Osteocyte (in vitro differentiated cells): ENCODE measurements at places on chromosomes 2 and 18. TPM values are rescaled to one million over a fixed set of nuclear protein-coding genes. Genes with fewer than 3 reads are reported as not detected.

POTEJ gene
- total RNA-seq: not detected in 2 replicates

SPAG16 gene
- total RNA-seq: 17.7 and 20.7 TPM in 2 replicates

DNA sequence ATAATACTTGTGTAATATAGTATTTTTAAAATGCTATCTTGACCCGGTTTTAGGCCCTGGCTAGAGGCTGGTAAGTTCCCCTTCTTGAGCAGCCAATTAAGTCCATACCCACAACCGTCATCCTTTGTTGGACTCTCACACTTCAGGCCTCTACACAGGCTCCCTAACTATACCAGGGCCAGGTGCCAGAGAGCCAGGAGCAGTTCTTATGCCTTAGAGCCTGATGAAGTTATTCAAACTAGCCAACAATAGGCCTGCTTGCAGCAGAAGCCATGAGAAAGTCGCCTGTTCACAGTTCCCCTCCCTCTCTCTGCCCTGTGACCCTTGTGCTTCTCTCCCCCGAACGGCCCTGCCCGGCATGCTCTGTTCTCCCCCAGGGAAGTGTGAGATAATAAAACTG is 454.2 kb upstream of the KLHL29 start:
- no peaks in the 10 kb centered on the region for H3K4me1 ChIP-seq
- DNase-seq: no peak
- H3K27me3 ChIP-seq: no peaks in the 10 kb centered on the region
- H3K27ac ChIP-seq: no peak overlapping the region
- no peaks in the 10 kb centered on the region for H3K36me3 ChIP-seq

DNA sequence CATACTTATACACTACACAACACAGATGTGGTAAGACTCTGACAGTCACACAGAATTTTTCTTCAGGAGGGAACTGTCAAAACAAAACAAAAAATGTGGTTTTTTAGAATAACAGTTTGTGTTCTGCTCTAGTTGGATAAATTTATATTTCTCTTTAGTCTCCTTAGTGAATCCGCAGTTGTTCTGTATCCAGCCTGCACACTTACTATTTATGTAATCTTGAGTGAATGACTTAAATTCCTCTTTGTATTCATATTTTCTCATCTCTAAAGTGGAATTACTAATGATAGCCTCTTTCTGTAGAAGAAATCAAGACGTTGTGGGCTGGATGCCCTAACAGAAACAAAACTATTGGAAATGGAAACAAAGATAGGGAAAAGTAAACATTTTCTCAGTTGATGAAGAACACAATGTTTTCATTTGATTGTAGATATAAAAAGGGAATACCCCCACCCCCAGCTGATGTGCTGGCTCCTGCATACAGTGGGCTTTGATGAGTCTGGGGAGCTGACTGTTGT is 375.2 kb downstream of the TRIB2 start:
- H3K27ac ChIP-seq: no peak overlapping the region
- H3K4me3 ChIP-seq: no peak overlapping the region
- peaks cover 7% of the 10 kb centered on the region for H3K4me1 ChIP-seq

GRCh38 chr2:159093497-159093896 is 125.1 kb downstream of the TANC1 start:
- no peak overlapping the region for H3K4me3 ChIP-seq
- H3K27me3 ChIP-seq: no peaks in the 10 kb centered on the region
- H3K36me3 ChIP-seq: peaks cover 14% of the 10 kb centered on the region
- H3K4me1 ChIP-seq: peaks cover 64% of the 10 kb centered on the region

C2orf81 gene
- total RNA-seq: 2.4 and 2.8 TPM in 2 replicates

PDIA6 gene
- 205 and 219 TPM in 2 replicates for total RNA-seq

SRD5A2 gene
- total RNA-seq: not detected in 2 replicates

- no peak for DNase-seq
- no peaks in the 10 kb centered on the region for H3K36me3 ChIP-seq
- no peak overlapping the region for H3K4me3 ChIP-seq
- H3K27me3 ChIP-seq: no peaks in the 10 kb centered on the region
- peaks cover 9% of the 10 kb centered on the region for H3K4me1 ChIP-seq
These were observed 45.0 kb upstream of the RIT2 start for GRCh38 chr18:43160509-43160908.

DNA sequence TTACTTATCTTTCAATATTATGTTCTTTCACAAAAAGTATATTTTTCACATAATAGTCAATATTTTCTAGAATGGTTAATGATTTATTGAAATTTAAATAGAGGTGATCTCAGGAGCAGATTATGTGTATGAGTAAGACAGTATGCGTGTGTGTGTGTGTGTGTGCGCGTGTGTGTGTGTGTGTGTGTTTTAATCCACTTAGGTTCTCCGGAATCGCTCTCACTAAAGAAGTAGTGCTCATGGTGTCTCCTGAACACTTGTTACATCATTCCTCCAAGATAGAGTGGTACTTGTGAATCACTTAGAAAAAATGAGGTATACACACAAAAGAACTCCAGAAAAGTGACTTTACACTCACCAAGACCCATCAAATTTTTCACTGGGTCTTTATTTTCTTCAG is 91.0 kb upstream of the KCNH7 start:
- no peaks in the 10 kb centered on the region for H3K4me1 ChIP-seq

- H3K27me3 ChIP-seq: no peaks in the 10 kb centered on the region
- H3K36me3 ChIP-seq: peaks cover 22% of the 10 kb centered on the region
- H3K27ac ChIP-seq: peak overlapping the region; percentile 81
- no peak for DNase-seq
These were observed 84.5 kb downstream of the RAPH1 start for GRCh38 chr2:203450561-203450960.

GRCh38 chr2:67169417-67170140 is 227.6 kb upstream of the ETAA1 start:
- H3K27me3 ChIP-seq: peaks cover 33% of the 10 kb centered on the region
- no peak overlapping the region for H3K4me3 ChIP-seq
- H3K27ac ChIP-seq: no peak overlapping the region
- H3K4me1 ChIP-seq: no peaks in the 10 kb centered on the region

NEU4 gene
- total RNA-seq: not detected in 2 replicates

GAL3ST2 gene
- 0.48 TPM in 1 of 2 replicates, not detected in the other for total RNA-seq

DNA sequence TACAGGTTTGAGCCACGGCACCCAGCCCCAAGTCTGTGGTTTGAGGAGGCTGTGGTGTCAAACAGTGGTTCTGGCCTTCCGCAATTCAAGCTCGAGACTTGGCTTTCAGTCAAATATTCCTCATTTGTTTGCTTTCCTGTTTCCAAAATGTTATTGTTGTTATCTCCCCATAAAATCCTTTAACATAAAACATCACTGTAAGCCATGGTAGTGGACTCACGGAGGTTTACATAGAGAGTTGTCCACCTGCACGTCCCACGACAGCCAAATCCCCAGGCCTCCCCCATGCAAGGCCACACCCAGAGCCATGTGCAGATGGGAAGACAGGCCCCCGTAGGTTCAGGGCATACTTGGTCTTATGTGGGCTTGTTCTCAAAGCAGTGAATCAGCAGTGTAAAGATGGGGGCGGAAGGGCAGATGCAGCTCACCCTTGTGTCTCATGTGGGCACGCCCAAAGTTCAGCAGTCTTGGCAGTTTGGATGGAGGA is 18.9 kb upstream of the ST3GAL5 start:
- no peak for DNase-seq
- H3K36me3 ChIP-seq: no peaks in the 10 kb centered on the region
- H3K27ac ChIP-seq: peak overlapping the region; percentile 8
- no peaks in the 10 kb centered on the region for H3K27me3 ChIP-seq
- H3K4me3 ChIP-seq: no peak overlapping the region
- peaks cover 43% of the 10 kb centered on the region for H3K4me1 ChIP-seq

TRABD2A gene
- total RNA-seq: 0.21 and 0.99 TPM in 2 replicates

GRCh38 chr2:84857566-84857965 is 23.3 kb downstream of the TRABD2A start:
- DNase-seq: no peak
- no peak overlapping the region for H3K27ac ChIP-seq
- H3K36me3 ChIP-seq: no peaks in the 10 kb centered on the region
- no peaks in the 10 kb centered on the region for H3K4me1 ChIP-seq

GRCh38 chr2:137826373-137827372 is 137.6 kb upstream of the HNMT start:
- no peaks in the 10 kb centered on the region for H3K27me3 ChIP-seq
- no peaks in the 10 kb centered on the region for H3K36me3 ChIP-seq
- no peak for DNase-seq
- no peak overlapping the region for H3K27ac ChIP-seq
- H3K4me3 ChIP-seq: no peak overlapping the region

DNA sequence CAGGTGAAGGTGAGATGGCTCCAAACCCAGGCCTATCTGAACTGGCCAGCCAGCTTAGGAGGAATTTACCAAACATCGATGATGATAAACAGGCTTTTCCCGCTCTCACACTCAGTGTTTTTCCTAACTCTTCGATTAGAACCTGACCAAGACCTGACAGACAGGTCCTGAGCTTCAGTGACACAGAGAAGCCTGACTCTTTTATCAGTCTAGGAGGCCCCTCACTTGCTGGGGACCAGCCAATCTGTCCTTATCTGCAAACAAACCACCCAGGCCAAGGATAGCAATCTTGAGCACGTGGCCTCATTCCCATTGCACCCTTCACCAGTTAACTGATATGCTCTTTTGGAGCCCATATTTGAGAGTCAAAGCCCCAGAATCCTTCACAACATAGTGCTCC is 1.9 kb upstream of the ITSN2 start:
- H3K27me3 ChIP-seq: no peaks in the 10 kb centered on the region
- peak overlapping the region; percentile 27 for H3K27ac ChIP-seq
- H3K4me3 ChIP-seq: peak overlapping the region; percentile 10
- H3K4me1 ChIP-seq: peaks cover 41% of the 10 kb centered on the region
- no peaks in the 10 kb centered on the region for H3K36me3 ChIP-seq

MITD1 gene
- total RNA-seq: 22.6 and 23.2 TPM in 2 replicates

KLHL30 gene
- 1.0 and 1.2 TPM in 2 replicates for total RNA-seq

HSPD1 gene
- total RNA-seq: 163 and 165 TPM in 2 replicates

KIF5C gene
- 10.2 and 10.7 TPM in 2 replicates for total RNA-seq

KCNE4 gene
- total RNA-seq: 3.5 and 3.7 TPM in 2 replicates

GRCh38 chr18:50697509-50697908 is 122.3 kb downstream of the MRO start:
- H3K4me3 ChIP-seq: no peak overlapping the region
- H3K36me3 ChIP-seq: no peaks in the 10 kb centered on the region
- H3K27ac ChIP-seq: no peak overlapping the region

DNA sequence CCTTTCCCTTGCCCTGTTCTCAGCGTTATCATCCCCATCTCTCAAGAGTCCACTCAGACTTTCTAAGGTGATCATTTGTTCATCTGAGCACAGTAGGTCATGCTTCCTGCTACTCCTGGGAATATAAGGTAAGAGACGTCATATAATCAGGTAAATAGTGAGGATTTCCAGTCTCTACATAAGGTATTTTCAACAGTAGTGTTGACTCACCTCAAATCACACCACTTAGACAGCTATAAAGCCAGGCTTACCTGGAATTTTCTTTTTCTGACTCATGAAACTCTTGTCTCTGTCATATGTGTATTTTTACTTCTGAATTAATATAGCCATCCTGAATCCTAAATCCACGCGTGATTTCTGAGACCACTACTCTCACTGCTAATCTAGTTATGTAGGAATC is 443.2 kb downstream of the ARHGAP15 start:
- H3K4me1 ChIP-seq: no peaks in the 10 kb centered on the region
- H3K4me3 ChIP-seq: no peak overlapping the region
- no peak overlapping the region for H3K27ac ChIP-seq
- H3K36me3 ChIP-seq: no peaks in the 10 kb centered on the region
